ENCODE measurements at places on chromosomes 13 and 19.

DNA sequence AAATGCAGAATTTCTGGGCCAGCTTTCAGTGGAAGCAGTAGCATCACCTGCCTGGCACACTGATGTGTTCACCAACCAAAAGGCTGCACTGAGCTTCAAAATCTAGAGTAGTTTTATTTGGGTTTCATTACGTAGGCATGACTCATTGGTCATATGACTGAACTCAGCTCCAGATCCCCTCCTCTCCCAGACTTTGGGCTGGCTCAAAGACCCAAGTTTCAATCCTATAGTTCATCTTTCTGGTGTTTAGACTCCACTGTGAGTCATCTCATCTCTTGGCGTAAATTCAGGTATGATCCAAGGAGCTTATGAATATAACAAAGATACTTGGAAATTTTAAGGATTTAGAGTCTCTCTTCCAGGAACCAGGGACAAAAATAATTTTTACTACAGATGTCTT lies 17.7 kb downstream of the ZMYM5 start:
- peak overlapping the region; percentile 84 for H3K27ac ChIP-seq
- H3K4me1 ChIP-seq = peaks cover 9% of the 10 kb centered on the region
- H3K4me3 ChIP-seq = no peak overlapping the region
- peaks cover 4% of the 10 kb centered on the region for H3K36me3 ChIP-seq
- H3K27me3 ChIP-seq = no peaks in the 10 kb centered on the region

DNA sequence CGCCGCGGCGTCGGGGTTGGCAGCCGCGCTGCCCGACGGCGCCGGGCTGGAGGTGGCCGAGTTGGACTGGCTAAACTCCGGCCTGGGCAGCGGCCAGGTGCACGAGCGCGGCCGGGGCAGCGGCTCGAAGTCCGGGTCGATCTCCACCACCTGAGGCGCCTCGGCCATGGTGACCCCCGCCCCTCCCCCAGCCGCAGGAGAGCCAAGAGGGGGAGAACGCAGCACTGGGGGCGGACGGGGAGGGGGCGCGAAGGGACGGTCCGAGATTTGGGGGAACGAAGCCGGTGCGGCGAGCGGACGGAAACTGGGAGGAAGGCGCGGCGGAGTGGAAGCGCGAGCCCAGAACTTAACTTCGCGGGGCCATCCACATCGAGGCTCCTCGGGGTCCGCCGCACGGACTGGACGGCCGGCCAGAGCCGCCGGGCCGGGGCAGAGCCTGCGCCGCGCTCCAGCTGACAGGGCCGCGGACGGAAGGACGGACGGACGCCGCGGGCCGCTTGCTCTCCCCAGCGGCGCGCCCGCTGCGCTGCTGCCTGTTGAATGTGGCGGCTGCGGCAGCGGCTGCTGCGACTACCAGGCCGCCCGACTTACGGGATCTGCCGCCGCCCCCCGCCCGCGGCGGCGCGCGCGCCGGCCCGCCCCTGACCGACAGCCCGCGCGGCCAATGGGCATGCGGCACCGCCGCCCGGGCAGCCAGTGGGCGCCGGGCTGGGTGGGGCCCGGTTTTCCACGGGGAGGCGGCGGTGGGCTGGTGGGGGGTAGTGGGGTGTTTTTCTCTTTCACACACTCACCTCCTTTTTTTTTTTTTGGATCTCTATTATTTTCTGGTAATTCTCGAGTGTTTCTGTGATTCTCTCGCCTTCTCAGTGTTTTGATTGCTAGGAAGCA lies at the start of gene FOXO1:
TSS of gene FOXO1 (minus strand) at position 597 of the 888 bp plus-strand sequence. CDS start at position 168, 429 bp downstream.
- peak within 1 kb of the TSS; percentile 97 for H3K4me3 ChIP-seq
- H3K27ac ChIP-seq = peak within 1 kb of the TSS; percentile 96
- DNase-seq = peak; percentile 95
- H3K36me3 ChIP-seq = peaks cover 12% of the 10 kb centered on the region

GRCh38 chr13:53411463-53411862 lies 382.9 kb downstream of the OLFM4 start:
- no peak overlapping the region for H3K27ac ChIP-seq
- H3K4me1 ChIP-seq = no peaks in the 10 kb centered on the region
- no peaks in the 10 kb centered on the region for H3K27me3 ChIP-seq

- DNase-seq = no peak
- H3K36me3 ChIP-seq = no peaks in the 10 kb centered on the region
- no peaks in the 10 kb centered on the region for H3K27me3 ChIP-seq
- no peak overlapping the region for H3K4me3 ChIP-seq
- H3K4me1 ChIP-seq = no peaks in the 10 kb centered on the region
- no peak overlapping the region for H3K27ac ChIP-seq
These were observed 63.9 kb downstream of the LATS2 start for GRCh38 chr13:20997301-20998161.

DNA sequence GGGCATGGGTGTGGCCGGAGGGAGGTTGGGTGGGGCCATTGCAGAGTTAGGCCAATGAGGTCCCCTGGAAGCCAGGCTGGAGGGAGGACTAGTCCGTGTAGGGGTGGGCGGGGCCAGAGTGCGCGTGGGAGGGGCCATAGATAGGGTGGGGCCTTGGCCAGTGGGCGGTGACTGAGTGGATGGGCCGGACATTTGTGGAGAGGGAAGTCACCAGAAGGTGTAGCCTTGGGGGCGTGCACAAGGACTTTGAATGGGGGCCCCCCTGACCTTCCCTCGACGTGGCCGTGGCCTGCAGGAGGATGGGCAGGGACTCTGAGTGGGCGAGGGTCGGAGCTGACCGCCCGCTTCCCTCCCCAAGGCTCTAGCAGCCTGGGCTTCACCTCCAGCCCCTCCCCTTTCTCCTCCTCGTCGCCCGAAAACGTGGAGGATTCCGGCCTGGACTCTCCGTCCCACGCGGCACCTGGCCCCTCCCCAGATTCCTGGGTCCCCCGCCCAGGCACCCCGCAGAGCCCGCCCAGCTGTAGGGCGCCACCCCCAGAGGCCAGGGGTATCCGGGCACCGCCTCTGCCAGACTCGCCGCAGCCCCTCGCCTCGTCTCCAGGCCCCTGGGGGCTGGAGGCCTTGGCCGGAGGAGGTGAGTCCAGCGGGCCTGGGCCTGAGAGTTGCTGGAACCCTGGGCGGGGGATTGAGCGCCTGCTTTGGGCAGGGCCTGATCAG lies 16.5 kb upstream of the B3GNT3 start:
- no peaks in the 10 kb centered on the region for H3K27me3 ChIP-seq
- H3K4me1 ChIP-seq = peaks cover 34% of the 10 kb centered on the region
- peak; percentile 51 for DNase-seq
- no peak overlapping the region for H3K27ac ChIP-seq
- H3K4me3 ChIP-seq = no peak overlapping the region
